ENCODE measurements at places on chromosomes 12 and 14.

DNA sequence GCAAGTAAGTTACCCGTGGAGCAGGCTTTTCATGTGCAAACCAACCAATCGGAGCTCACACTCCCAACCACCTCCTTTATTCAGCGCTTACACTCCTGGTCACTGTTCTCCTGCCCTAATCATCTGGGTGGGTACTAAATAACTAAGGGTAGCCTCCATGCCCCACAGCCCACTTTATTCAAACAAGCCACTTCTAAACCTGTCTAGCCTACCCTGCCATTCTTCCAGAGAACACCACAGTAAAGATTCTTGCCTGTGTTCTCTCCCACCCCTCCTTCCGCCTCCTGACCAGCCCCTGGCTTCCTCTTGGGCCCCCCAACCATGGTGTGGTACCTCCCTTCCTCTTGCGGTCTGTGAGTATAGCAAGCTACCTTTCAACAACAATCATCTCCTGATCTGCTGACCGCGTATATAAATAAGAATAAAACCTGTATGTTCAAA is 581.9 kb downstream of the VRK1 start:
- DNase-seq: no peak

DNA sequence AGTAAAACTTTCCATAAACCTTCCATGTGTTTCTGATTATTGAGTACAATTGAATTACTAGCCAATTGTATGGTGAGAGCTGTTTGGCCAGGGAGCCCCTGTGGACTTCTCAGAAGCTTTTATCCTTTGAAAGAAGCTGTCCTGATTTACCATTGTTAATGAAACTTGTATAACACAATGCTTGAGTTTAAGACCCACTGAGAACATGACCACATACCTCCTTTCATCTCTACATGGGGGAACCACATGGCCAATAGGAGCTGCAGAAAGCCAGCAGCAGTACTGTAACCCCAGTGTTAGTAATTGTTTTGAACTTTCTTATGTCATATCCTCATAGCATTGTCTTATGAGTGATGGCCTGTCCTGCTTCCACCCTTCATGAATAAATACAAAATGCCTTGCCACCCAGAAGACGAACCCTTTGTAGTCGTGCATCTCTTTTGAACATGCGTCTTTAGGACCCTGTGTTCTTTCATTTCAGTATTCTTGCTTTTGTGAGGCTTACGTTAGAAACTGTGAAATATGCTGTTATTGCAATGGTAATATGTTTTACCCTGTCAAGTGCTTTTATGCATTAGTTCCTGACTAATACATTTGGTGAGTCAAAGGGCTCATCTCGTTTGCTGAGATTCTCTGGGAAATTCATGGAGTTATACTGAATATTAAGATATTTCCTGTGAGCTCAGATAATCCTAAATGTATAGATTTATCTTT is 815.7 kb downstream of the NRXN3 start:
- DNase-seq: no peak

GRCh38 chr14:99200654-99201005 is 71.4 kb downstream of the BCL11B start:
- DNase-seq: no peak

GRCh38 chr14:55915456-55915855 is 202.8 kb upstream of the PELI2 start:
- no peak for DNase-seq

GRCh38 chr12:16165506-16165905 is 112.0 kb downstream of the SLC15A5 start:
- DNase-seq: peak; percentile 20

DNA sequence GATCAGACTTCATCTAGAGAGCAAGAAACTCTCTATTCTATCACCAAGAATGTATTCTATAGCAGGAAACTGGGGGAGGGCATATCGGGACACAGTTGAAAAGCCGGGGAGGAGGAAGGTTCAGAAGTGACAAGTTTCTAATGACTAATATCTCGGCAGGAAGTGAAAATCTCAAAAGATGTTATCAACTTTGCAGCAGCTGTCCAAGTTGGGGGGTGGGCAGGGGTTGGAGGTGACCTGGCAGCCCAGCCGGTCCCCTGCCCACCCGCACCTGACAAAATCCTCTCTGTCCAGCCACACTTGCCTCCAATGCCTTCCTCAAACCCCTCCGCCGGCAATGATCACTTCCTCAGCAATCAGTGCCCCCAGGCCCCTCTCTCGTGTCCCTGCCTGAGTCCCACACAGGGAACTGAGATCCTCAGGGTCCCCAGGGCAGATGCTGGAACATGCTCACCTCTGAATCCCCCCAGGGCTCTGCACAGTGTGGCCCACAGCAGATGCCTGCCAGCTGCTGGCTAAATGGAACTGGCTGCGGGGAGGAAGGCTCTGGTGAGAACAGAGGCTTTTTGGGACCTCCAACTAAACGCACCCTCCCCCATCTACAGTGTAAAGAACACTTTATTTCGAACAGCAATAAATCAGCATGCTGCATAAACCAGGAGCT is 43.9 kb downstream of the CCDC88C start:
- no peak for DNase-seq

DNA sequence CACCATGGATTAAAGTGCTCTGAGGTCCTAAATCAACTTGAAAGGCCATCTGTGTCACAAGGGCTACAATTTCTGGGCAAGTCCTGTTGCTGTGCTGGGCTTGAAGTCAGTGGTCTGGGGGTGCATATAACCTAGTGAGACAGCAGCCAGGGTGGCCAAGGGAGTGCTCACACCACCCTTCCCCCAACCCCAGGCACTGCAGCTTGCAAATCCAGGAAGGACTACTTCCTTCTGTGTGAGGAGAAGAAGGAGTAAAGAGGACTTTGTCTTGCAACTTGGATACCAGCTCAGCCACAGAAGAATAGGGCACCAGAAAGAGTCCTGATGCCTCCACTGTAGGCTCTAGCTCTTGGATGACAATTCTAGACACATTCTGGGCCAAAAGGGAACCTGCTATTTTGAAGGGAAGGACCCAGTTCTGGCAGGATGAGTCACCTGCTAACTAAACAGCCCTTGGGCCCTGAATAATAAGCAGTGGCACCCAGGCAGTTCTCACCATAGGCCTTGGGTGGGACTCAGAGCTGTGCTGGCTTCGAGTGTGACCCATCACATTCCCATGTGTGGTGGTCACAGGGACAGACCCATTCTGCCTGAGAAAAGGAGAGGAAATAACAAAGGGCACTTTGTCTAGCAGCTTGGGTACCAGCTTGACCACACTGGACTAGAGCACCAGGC is 32.6 kb upstream of the DHRS7 start:
- DNase-seq: no peak

DNA sequence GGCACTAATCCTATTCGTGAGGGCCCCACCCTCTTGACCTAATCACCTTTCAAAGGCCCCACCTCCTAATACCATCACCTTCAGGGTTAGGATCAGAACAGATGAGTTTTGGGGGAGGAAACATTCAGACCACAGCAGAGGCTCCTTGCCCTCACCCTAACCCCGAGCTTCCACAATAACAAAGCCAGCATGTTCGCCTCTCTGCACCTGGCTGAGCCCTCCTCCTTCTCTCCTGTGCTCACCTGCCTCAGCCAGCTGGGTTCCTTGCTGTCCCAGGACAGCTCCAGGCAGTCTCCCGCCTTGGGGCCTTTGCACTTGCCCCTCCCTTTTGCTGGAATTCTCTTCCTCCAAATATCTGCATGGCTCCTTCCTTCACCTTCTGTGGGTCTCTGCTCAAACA is 9.7 kb upstream of the RAN start:
- DNase-seq: no peak

DNA sequence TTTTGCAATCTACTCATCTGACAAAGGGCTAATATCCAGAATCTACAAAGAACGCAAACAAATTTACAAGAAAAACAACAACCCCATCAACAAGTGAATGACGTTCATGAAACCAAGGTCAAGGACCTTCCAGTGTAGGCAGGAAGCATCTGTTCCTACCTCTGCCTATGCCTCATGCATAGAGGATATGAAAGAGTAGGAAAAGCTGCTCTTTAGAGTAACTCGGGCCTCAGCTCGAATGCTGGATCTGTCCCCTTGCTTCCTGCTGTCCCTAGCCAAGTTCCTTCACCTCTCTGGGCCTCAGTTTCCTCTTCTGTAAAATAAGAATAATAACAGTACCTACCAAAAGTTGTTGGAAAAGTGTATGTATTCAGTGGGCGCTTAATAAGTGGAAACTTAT is 65.0 kb downstream of the FOXN4 start:
- no peak for DNase-seq

GRCh38 chr12:103640410-103640809 is 53.3 kb downstream of the STAB2 start:
- DNase-seq: no peak

DNA sequence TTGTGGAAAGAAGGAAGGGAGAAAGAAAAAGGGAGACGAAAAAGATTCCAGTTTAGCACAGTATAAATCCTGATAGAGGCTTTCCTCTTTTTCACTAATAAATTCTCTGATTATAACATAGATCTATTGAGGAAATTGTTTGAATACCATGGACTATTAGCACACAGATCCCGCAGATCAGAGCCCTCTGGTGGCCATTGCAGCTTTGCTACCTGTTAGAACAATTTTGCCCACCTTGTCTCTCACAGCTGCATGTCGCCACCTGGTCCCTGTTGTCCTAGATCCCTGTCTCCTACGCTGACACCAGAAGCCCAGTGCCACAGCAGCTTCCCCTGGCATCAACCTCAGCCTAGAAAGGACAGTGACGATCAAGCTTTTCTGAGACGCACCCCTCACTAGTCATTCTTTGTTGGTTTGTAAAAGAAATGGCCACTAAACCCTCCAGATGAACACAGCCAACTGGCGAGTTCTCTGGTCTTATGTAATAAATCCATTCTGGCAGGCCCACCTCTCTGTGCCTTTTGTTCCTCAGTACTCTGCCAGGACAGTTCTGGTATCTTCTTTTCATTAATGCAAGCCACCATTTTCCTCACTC is 9.9 kb downstream of the GPHB5 start:
- no peak for DNase-seq

- DNase-seq: no peak
Measured at GRCh38 chr14:104885031-104885972, 20.2 kb downstream of the CEP170B start.

DNA sequence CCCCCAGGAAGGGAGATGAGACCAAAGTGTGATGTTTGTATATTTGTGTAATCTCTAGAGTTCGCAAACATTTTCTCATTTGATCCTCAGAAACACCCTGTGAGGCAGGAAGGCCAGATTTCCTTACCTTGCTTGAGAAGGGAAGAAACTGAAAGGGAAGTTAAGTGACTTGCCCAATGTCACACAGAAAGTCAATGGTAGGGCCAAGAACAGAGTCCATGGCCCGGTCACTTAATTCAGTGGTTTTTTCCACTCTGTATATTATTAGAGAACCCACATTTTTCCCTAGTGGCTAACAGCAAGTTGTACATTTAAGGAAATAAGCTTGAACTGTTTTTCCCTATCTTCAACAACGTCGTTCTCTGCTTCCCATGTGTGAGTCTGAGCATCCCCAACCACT is 25.6 kb upstream of the CHPT1 start:
- no peak for DNase-seq

DNA sequence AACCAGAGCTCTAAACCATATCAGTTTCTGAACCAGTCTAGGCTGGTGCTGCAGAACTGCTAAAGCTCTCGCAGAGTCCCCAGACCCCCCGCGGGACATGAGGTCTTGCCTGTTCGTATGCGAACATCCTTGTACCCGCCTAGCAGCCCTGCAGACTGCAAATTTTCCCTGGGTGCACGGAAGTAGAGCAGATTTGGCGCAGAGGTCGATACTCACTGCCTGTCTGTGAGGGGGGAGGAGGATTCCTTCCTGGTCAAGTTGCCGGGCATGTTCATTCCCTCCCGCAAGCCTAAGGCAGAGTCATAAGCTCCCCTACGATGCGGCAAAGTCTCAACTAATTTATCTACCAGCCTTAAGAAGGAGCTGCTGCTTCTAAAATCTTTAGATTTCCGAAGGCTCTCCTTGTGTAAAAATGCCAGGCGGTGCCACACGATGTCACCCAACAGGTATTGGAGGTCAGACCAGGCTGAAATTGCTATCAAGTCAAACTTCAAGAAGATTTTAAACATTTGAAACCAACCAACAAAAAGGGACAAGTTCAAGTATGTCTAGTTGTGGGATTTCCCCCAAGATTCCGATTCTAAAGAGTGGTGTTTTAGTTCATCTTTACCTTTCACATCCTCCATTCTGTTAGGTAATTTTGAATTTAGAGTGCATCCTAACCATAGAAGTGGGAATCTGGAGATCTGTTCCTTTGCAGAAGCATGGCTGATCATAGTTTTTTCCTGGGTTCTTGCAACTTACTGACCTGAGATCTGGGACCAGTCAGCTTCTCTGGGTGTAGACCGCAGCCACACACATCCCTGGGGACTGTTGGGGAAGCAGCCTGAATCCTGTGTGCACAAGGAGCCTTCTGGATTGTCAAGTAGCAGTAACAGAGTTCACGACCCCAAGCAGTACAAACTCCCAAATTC is 1.6 kb upstream of the PAX9 start:
- DNase-seq: no peak

GRCh38 chr12:41531147-41531829 is 343.2 kb downstream of the PDZRN4 start:
- DNase-seq: no peak

DNA sequence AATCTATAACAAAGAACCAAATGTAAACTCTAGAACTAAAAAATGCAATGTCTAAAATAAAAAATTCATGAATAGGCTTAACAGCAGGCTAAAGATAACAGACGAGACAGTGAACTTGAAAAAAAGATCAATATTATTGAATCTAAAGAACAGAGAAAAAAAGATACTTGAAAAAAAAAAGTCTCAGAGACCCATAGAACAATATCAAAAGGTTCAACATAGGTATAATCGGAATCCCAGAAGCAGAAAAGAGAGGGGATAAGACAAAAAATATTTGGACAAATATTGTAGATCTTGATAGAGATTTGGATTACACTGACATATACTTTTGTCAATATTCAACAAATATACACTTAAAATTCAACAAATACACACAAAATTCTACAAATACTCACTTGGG is 56.6 kb downstream of the TC2N start:
- no peak for DNase-seq

GRCh38 chr14:68307790-68308168 is 485.1 kb downstream of the ZFP36L1 start:
- DNase-seq: no peak

- no peak for DNase-seq
Measured at GRCh38 chr14:100891501-100892445, 11.7 kb downstream of the RTL1 start.

- peak; percentile 22 for DNase-seq
Measured at GRCh38 chr12:65278576-65279368, at the start of gene MSRB3. Gene MSRB3, plus strand, starts transcription at chr12:65278683. Its CDS starts 29,897 bp downstream, at chr12:65308580.

DNA sequence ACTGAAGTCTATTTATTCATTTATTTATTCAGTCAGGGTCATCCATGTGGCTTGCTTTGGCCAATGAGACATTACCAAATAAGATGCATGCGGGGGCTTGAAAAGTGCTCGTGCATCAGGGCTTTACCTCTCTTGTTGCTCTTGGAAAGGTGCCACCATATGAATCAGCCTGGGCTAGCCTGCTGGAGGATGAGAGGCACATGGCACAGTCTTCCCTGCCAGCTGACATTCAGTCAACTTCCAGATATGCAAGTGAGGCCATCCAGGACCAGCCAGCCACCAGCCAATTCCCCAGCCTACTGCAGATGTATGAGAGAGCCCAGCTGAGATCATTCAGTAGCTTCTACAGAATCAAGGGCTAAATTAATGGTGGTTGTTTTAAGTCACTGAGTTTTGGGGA is 105.2 kb upstream of the RPH3A start:
- DNase-seq: no peak
